ENCODE measurements at places on chromosomes 12 and 14.

- DNase-seq: no peak
These were observed 22.1 kb downstream of the PRKD1 start for GRCh38 chr14:29905543-29905942.

GRCh38 chr12:3568695-3569094 is 77.7 kb downstream of the PRMT8 start:
- DNase-seq: no peak

DNA sequence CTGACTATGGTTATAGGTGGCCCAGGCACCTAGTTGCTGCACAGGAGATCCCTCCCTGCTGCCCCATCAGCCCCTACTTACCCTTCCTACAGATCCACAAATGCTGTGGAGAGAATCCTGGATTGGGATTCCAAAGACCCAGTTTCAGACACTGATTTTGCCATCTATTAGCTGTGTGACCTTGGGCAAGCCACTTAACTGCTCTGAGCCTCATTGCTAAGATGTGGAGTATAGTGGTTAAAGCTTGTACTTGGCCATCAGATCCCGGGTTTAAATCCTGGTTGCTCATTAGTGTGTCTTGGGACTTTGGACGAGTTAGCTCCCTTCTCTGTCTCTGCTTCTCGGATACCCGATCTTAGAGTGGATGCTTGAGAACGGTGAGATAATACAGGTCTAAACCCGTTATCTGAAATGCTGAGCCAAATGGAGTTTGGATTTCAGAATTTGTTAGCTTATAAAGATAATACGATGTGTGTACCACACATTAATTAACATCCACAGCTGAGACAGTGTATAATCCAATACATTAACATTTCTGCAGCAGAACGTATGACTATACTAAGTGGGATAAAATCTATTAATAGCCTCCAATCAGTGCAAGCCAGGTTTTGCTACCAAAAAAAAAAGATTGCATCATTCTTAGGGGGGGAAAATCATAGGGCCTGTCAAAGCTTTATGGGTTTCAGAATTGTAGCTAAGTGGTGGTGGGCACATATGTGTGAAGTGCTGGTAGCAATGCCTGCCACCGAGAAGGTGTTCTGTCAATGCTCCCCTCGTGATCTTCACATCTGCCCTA is 16.0 kb downstream of the PROX2 start:
- no peak for DNase-seq

DNA sequence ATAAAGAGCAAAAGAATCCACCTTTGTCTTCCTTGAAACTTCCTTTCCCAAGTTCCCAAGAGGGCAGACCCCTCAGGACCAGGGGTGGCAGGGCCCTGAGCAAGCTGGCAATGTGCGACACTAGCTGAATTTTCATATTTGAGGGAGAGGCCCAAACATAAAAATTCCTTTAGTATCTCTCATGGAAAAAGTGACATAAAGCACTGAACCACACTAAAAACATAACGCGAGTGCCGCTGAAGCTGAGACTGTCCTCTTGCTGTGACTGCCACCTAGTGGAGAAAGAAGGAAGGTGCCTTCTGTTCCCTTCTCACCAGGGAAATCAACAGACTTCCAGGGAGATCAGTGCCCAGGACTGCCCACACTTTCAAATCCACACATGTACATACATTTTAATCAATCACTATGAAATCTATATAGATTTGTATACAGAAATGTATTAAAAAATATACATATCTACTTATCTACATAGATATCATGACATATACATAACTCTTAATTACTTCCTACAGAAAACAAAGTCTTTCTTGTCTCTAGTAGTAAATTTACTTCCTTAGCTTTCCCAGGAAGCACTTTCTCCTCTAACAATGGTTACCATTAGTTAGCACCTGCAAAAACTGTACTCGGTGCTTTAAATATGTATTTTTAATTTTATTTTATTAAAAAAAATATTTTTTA is 53.8 kb downstream of the SSH1 start:
- peak; percentile 82 for DNase-seq

DNA sequence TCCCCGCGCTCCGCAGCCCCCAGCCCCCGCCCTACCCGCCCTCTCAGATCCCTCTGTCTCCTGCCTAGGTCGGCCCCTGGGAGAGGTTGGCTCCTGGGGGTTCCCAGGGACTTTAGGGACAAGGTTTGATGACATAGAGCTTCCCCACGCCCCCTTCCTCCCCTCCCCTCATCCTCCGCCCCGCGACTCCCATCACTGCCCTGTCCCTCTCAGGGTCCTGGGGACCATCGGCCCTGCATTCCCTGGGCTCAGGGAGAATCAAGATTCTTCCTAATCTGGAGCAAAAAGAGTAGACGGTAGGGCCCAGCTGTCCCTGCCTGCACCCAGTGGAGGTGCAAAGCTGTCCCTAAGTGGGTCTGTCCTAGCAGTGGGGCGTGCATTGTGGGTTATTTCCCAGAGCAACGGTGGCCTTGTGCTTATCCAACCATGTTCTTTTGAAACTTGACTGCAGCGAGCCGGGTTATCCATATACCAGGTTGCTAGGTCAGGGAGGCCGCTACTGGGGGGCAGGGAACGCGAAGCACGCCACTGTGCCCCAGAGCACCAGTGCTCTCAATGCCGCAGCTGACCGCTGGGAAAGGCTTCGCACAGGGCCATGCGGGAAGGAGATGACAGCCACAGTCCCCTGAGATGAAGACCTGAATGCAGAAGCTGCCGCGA is 124.4 kb upstream of the PRMT8 start:
- DNase-seq: no peak

DNA sequence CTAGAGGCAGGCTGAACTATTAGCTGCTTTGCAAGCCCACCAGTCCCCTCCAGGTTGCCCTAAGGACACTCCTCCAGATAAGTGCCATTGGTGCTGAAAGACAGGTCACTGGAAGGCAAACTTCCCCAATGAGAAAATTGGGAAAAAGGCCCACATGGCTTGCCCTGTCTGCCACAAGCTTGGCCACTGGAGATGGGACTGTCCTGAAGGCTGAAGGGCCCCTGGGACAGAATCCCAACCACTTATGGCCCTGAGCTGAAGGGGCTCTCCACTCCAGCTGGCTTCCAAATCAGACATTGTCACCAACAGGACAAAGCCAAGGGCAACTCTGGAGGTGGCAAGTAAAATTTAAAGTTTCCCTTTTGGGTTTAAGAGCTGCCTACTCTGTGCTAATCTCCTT is 12.2 kb upstream of the DHRS2 start:
- DNase-seq: no peak

DNA sequence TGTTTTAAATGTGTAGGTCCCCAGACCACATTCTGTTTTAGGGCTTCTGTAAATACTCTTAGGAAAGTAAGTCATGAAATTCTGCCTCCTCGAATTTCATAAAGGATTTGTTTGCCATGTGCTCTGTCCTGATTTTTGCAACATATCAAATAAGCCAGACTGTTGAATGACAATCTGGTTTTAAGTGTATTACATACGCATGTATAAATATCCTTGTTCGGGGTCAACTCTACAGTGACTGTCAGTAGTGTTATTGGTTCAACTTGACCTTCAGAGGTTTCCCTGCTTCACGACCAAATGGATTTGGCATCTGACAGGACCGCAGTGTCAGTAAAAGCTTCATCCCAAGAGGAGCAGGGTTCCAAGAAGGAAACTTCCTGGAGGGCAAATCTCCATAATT is 52.7 kb downstream of the PPM1A start:
- no peak for DNase-seq

GRCh38 chr12:9378430-9378835 is 170.2 kb upstream of the PZP start:
- DNase-seq: no peak

DNA sequence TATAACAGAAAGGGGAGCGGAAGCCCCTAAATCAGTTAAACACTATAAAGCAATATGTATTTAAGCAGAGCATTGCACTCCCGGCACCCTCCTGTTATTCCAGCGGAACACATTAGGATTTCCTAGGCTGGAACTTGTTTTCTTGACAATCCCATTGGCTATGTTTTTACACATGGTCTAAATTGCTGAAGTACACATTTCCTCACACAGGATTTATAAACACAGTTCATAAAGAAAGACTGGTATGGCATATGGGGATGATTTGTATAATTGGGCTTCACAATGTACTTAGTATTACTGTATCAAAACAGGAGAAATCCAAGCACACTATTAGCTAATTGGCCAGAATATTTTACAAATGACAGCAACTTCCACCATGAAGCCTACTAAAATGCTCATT is 23.3 kb downstream of the PAX9 start:
- no peak for DNase-seq

GRCh38 chr14:103296007-103296406 is 38.0 kb upstream of the EIF5 start:
- no peak for DNase-seq

- peak; percentile 41 for DNase-seq
These were observed 1.6 kb upstream of the CHD4 start for GRCh38 chr12:6608592-6609281.

DNA sequence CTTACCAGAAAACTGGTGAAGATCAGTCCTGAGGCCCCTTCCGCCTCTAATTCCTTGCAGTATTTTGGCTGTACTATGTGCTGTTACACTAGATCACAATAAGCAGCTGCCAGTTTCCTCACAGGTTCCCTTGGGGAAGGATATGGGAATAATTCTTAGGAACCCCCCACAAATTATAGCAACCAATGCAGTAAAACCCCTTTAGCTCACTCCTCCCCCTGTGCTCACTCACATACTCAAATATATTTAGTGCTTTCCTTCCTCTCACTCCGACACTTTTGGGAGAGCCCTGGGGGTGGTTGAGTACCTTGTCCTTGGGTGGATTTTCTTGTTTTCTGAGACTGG is 162.7 kb downstream of the ETV6 start:
- DNase-seq: no peak

- DNase-seq: no peak
These were observed 507 bp downstream of the SPTSSA start for GRCh38 chr14:34461334-34462131.

GRCh38 chr12:95674163-95674562 is 116.4 kb downstream of the NTN4 start:
- no peak for DNase-seq

GRCh38 chr12:124004233-124004875 is 31.3 kb downstream of the ZNF664 start:
- no peak for DNase-seq

DNA sequence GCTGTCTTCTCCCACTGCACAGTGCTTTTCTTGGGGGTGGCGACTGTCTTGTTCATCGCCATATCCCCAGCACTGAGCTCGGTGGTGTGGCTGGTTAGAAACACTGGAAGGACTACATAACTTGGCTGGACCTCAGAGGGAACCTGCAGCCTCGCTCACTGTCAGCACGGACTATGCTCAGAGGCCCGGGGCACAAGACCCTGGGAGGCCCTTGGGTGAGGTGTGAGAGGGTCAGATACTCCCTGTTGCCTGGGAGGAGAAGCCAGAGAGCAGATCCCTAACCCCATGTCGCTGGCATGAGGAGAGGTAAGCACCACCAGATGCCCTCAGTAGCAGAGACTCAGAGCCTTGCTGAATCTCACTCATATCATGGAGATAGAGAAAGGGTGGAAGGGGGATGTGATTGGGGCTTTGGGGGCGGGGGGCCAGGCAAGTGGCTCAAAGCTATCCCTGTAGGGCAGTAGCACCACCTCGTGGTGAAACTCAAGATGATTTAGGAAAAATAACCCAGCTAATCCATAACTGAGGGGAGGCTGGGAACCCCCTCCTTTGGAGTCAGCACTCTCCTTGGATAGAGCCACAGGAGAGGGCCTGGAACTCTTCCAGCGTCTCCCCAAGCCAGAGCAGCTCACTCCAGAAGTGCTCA is 18.7 kb upstream of the HDAC7 start:
- DNase-seq: peak; percentile 56

- DNase-seq: no peak
These were observed 7.6 kb upstream of the BMP4 start for GRCh38 chr14:53964249-53964648.

- DNase-seq: no peak
These were observed 60.4 kb downstream of the B4GALNT3 start for GRCh38 chr12:520119-520518.

GRCh38 chr12:31117203-31118011 is 43.7 kb downstream of the DDX11 start:
- peak; percentile 55 for DNase-seq

DNA sequence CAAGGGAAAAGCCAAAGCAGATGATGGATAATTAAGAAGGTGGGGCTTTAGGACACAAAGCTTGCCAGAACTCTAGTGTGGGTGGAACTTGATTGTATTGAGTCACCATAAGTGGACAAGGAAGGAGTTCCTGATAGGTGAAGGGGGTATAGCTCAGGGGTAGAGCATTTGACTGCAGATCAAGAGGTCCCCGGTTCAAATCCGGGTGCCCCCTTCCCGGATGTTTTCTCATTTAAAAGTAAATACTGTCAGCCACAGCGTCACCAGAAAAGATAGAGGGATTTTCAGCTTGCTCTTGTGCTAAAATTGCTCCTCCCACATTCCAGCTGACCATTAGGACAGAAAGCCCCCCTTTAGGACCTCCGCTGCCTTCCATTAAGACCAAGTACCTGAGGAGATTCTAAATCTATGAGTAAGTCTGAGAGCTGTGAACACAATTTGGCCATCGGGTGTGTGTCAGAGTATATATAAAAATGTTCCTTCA is 36.6 kb downstream of the DCAF4 start:
- no peak for DNase-seq

DNA sequence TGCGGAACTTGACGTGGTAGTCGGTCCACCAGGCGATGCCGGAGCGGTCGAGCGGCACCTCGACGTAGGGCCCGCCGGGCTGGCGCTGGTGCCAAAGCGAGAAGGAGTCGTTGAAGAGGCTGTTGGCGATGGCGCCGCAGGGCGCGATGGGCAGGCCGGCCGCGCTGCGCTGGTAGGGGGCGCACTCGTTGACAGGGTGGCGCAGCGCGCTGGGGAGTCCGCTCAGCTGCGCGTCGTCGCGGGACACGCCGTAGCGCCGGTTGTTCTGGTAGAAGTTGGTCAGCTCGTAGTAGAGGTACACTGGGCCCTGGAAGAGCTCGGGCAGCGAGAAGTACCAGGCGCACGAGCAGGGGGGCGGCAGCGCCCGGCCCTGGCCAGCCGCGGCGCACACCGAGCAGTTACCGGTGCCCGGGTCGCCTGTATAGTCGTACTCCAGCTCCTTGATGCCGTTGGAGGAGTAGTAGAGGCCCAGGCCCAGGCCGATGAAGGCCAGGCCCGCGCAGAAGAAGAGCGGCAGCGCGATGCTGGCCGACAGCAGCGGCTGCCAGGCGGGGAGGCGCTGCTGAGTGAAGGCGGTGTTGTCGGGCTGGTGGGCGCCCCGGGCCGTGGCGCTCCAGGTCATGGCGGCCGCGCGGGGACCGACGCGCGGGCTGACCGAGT is 482 bp downstream of the TMEM30B start:
- peak; percentile 82 for DNase-seq

- no peak for DNase-seq
These were observed 4.3 kb downstream of the STRAP start for GRCh38 chr12:15886372-15887042.

- DNase-seq: no peak
These were observed 16.3 kb upstream of the YBX3 start for GRCh38 chr12:10739157-10740118.

- peak; percentile 78 for DNase-seq
These were observed 5.8 kb upstream of the PHLDA1 start for GRCh38 chr12:76037130-76038103.

- no peak for DNase-seq
These were observed 54.5 kb upstream of the MAX start for GRCh38 chr14:65156568-65157366.
